ENCODE measurements at places on chromosomes 1 and 21.

- DNase-seq: no peak
These were observed 104.3 kb downstream of the RYR2 start for GRCh38 chr1:237146241-237146640.

DNA sequence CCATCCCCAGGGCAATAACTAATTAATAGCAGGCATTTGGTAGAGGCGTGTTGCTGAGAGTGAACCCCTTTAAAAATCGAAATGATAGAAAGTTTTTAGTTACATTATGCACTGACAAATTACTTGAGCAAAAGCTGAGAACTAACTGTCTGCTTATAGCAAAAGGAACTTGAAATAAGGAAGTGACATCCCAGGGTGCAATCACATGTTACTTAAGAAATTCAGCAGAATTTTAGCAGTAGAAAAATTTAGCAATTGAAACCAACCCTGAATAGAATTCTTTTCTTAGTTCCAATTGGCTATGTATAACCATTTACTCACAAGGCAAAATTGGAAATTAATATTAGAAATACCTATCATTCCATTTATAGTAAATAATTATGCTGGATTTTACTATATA is 139.5 kb upstream of the SAMSN1 start:
- DNase-seq: no peak

- DNase-seq: no peak
These were observed 13.9 kb upstream of the C1orf141 start for GRCh38 chr1:67148516-67149178.

DNA sequence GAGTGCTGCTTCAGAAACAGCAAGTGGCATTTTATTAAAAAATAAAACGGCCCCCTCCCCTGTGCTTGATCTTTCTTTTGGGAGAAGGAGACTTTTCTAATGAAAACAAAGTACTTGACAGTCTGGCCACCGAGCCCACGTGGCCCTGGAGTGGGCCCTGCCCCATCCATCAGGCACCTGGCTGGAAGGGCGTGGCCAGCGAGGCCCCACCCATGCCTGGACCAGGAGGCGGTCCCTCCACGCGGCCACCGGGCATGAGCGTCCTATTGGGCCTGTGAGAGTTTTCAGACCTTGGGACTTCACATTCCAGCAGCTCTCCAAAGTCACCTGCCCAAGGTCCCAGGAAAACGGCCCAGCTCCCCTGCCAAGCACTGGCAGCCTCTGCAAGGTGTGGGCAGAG is 144.7 kb downstream of the CASZ1 start:
- DNase-seq: no peak

DNA sequence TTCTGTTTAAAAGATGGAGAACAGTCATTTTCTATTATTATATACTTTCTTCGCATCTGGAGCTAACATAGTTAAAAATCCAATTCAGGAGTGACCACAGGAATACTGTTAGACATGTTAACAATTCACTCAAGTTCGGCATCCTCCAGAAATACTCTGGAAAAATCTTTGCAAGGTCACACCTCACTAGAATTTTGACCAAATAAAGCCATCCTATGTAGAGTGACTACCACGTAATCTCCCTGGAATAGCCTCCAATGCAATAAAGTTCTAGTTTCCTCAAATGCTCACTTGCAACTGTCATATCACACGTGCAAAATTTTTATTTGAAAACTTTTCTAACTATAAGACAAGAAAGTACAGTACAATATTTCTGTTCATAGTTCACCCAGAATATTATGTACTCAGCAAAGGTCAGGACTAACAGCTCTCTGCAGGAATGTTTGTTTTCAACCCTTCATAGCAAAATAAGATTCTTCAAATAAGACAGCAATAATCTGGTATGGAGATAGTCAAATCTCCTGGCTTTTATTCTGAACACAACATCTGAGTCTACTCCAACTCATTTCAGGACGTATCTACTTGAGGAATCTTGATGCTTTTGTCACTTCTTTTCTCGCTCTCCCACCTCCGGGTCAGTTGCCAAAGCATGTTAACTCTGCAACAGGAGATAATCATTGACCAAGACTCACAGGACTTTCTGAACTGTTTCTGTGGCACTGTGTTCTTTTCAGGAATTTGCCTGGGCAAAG is 82.6 kb downstream of the GDAP2 start:
- no peak for DNase-seq

GRCh38 chr1:186082235-186082937 is 292.7 kb downstream of the TPR start:
- DNase-seq: peak; percentile 99

GRCh38 chr1:97630281-97630680 is 290.6 kb downstream of the DPYD start:
- peak; percentile 2 for DNase-seq

- peak; percentile 24 for DNase-seq
These were observed 208.1 kb downstream of the PATJ start for GRCh38 chr1:61950418-61950817.

DNA sequence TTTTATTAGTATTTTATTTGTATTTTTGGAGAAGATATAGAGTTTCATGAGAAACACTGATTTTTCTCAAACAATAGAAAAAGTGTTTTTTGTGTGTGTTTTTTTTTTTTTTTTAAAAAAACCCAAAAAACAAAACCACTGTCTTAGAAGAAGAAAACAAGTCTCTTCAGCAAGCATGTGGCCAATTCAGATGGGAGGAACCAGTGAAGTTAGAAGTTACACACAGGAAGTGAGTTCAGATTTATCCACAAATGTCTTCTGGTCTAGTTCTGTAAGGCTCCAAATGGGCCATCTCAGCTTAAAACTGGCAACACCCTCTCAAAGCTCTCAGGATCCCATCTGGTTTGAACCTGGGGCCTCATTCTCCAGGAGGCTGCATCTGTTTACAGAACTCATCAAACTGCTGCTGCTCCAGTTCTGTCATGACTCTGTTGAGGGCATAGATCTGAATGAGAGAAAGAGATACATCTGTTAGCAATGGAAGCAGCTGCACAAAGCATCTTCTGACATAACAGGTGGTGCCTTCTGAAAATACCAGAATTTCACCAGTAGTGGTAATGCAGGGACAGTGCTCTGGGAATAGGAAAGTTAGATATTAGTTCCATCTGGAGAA is 9.8 kb upstream of the ERMAP start:
- peak; percentile 93 for DNase-seq

DNA sequence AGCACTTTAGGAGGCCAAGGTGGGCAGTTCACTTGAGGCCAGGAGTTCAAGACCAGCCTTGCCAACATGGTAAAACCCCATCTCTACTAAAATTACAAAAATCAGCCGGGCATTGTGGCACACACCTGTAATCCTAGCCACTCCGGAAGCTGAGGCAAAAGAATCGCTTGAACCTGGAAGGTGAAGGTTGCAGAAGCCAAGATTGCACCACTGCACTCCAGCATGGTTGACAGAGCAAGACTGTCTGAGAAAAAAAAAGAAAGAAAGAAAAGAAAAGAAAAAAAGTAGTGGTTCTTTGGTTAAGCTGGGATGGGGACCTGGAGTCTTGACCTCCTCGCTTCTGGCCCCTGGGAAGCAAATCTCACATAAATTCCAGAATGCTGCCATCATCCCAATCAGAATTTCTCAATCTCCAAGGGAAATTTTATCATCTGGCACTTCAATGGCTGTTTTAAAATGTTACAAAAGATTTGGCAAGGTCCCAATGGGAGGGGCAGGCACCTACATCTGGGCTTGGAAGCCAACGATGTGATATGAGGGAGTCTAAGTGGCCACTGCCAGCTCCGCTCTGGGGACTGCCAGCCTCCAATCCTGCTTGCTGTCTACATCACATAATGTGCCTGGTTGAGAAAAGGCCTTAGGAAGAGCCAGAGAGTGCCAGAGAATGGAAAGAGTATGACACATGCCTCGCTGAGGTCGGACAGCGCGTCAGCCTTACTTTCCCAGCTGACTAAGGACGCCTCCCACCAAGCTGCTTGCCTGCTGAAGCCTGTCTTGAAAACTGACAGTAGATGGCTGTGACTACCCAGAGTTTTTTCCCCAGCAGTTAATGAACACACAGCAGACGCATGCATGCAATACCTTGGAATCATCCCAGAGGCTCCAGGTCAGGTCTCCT is 42.1 kb upstream of the SRP9 start:
- peak; percentile 83 for DNase-seq

GRCh38 chr21:29096218-29097015 is 23.0 kb upstream of the CCT8 start:
- DNase-seq: no peak

DNA sequence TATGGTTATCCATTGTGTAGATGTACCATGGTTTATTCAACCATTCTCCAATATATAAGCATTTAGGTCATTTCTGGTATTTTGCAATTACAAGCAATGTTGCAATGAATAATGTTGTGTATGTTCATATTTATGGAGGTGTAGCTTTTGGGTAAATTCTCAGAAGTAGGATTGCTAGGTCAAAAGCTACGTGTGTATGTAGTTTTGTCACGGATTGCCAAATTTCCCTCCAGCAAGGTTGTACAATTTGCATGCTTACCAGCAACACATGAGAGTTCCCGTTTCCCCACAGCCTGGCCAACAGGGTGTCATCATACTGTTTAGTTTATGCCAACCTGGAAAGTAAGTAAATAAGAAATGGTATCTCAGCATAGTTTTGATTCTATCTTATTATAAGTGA is 36.3 kb downstream of the IGSF5 start:
- no peak for DNase-seq

GRCh38 chr1:207070811-207071210 is 17.7 kb downstream of the PFKFB2 start:
- DNase-seq: no peak

DNA sequence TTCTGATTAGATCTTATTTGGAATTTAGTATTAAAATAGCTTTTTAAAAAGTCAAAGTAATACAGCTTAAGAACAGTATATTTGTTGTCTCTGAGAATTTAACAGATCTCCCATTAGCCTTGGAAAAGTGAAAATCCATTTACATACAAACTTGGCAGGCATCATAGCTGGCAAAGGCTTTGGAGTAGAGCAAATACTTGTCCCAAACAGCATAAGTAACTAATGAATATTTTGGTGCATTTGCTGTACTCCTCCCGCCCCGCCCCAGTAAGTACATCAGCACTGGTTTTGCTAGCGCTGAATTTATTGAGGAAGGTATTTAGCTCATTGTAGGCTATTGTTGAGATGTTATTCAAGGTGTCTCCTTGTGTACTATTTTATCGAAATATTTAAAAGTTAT is 417.7 kb upstream of the KAZN start:
- no peak for DNase-seq

DNA sequence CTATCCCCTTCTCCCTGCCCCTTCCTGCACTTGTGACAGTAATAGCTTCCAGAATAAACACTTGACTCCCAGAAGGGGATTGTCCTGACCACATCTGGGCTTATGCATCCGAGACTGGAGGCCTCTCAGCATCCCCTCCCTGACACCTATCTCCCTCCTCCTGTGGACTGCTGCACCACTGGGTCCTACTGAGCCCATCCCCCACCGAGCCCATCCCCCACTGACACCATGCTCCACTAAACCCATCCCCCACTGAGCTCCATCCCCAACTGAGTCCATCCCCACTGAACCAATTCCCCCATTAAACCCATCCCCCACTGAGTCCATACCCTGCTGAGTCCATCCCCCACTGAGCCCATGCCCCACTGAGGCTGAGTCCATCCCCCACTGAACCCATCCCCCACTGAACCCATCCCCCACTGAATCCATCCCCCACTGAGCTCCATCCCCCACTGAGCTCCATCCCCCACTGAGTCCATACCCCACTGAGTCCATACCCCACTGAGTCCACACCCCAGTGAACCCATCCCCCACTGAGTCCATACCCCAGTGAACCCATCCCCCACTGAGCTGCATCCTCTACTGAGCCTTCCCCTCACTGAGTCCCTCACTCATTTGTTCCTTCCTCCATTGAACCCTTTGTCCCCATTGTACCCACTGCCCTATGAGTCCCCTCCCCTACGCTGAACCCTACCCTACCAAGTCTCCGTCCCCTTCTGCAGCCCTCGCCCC is 5.6 kb downstream of the PDZK1IP1 start:
- DNase-seq: no peak

- DNase-seq: peak; percentile 98
These were observed 33.3 kb upstream of the CNTN2 start for GRCh38 chr1:205009670-205010069.

DNA sequence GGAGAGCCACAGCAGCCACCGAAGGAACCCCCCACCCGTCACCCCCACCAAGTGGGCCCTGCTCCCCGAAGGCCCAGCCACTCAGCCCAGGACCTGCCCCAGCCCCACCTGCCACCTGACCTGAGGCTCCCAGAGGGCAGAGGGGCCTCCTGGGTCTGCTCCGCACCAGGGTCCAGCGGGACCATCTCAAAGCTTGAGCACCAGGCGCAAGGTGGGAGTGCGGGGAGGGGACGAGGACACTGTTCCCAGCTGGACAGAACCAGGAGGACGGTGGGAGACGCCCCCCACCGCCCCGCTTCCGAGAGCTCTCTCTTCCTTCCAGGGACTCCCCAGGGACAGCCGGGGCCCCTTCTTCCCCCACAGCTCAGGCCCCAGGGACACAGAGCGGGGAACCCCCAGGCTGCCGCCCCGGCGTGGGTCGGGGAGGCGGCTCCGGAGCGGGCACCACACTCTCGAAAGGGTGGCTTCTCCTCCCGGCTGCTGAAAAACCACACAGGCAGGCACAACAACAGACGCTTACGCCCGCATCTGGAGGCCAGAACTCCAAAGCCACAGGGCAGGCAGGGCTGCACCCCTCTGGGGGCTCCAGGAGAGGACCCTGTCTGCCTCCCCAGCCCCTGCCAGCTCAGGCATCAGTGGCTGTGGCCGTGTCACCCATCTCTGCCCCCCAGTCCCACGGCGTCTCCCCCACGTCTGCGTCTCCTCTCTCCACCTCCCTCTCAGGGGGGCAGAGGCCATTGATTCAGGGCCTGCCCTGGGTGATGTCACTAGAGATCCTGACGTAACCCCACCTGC is 1.9 kb upstream of the TTLL10 start:
- no peak for DNase-seq

DNA sequence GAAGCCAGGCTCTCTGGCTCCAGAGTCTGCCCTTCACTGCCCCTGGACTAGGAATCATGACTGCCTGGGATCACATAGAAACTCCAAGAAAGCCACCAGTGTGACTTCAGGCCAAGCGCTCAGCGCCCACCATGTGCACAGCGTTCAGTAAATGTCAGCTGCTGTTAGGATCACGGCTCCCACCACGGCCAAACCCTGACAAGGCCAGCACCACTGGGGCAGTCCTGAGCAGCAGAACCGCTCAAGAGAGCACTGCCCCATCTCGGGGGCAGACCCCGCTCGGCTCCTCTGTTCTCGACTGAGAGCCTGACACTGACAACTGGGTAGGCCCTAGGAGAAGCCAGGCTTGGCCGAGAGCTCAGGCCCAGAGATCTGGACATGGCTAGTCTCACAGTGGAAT is 10.0 kb downstream of the CAPZB start:
- DNase-seq: no peak
